ENCODE measurements at places on chromosomes 7 and 10. TPM values are rescaled to one million over a fixed set of nuclear protein-coding genes. Genes with fewer than 3 reads are reported as not detected.

PNLIPRP1 gene
- total RNA-seq, result not detected

NKX1-2 gene
- not detected for total RNA-seq

PNLIP gene
- total RNA-seq, result not detected

CYP3A7 gene
- not detected for total RNA-seq

FXYD4 gene
- total RNA-seq, result not detected

GPR85 gene
- total RNA-seq, result 2.8 TPM

CRYGN gene
- 0.16 TPM for total RNA-seq

GLUD1 gene
- total RNA-seq, result 236 TPM

INHBA gene
- 78.7 TPM for total RNA-seq

CDH23 gene
- total RNA-seq, result 0.24 TPM

OR2A42 gene
- total RNA-seq, result under 0.01 TPM

All from hair follicle dermal papilla cell (primary cell).